Activated T-helper 17 cell treated with anti-CD3 and anti-CD28 coated beads, Interleukin-2, amount 50 U/mL, for 72 hours (primary cell): ENCODE measurements at places on chromosomes 16 and 17. TPM values are rescaled to one million over a fixed set of nuclear protein-coding genes. Genes with fewer than 3 reads are reported as not detected.
A peak's percentile ranks its signal among the peaks of the same experiment; 100 is the strongest.

GRCh38 chr16:34743115-34743514 lies 1283.7 kb downstream of the TP53TG3F start:
- no peak for ATAC-seq

The KRTAP16-1 gene
- 0.15 TPM for total RNA-seq

DNA sequence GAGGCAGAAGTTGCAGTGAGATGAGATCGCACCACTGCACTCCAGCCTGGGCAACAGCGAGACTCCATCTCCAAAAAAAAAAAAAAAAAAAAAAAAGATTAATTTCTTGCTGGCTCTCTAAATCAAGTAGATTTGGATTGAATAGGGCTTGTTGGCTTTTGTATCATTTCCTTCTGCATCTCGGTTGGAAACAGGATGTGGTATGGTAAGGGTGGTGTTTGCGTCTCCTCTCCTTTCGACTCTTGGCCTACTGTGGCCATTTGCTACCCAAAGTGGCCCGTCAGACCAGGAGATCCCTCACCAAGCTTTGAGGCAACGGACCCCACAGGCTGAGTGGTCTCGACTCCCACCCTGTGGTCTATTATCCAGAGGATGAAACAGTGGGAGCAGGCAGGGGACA lies 168.0 kb upstream of the IRX3 start:
- no peak for ATAC-seq

The RASL10B gene
- 0.63 TPM for total RNA-seq

GRCh38 chr16:23288726-23289512 lies 13.2 kb upstream of the SCNN1B start:
- no peak for ATAC-seq

GRCh38 chr17:10812674-10813073 lies 8.8 kb upstream of the TMEM238L start:
- ATAC-seq: no peak

GRCh38 chr17:57750109-57750871 lies 5.2 kb upstream of the CCDC182 start:
- ATAC-seq: no peak

- peak; percentile 23 for ATAC-seq
Measured at GRCh38 chr17:59046192-59046591, 60.5 kb downstream of the TRIM37 start.

The CCL16 gene
- total RNA-seq: not detected

DNA sequence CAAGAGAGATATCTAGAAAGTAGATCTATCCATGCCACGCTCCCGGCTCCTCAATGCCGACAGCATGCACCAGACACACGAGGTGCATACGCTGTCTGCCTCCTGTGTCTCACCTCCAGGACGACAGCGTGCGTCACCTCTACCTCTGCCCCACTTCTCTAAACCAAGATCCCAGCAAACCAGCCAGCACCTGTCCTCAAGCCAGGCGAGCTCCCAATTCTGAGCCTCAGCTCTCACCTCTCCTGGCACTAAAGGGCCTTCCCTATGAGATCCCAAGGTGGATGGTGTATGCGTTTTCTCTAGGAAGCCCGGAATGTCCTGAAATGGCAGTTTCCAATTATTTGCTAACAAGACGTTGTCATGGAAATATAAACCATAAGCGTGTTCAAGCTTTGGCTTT lies 36.2 kb upstream of the RCVRN start:
- ATAC-seq: no peak

- ATAC-seq: no peak
Measured at GRCh38 chr17:49629447-49629846, 48.5 kb downstream of the SPOP start.

GRCh38 chr17:81095383-81095762 lies 60.4 kb downstream of the BAIAP2 start:
- ATAC-seq: peak; percentile 64

The SRCIN1 gene
- not detected for total RNA-seq
